ENCODE measurements at places on chromosomes 1 and 21.
A peak's percentile ranks its signal among the peaks of the same experiment; 100 is the strongest.

- peak; percentile 48 for DNase-seq
These were observed 237.9 kb downstream of the USP25 start for GRCh38 chr21:15967661-15968060.

GRCh38 chr1:78143673-78144072 is 97.9 kb downstream of the GIPC2 start:
- DNase-seq, result no peak

- peak; percentile 29 for DNase-seq
These were observed 4.5 kb upstream of the NHLH1 start for GRCh38 chr1:160362168-160362957.

GRCh38 chr1:212234431-212235395 is 50.5 kb upstream of the PPP2R5A start:
- DNase-seq, result peak; percentile 95

DNA sequence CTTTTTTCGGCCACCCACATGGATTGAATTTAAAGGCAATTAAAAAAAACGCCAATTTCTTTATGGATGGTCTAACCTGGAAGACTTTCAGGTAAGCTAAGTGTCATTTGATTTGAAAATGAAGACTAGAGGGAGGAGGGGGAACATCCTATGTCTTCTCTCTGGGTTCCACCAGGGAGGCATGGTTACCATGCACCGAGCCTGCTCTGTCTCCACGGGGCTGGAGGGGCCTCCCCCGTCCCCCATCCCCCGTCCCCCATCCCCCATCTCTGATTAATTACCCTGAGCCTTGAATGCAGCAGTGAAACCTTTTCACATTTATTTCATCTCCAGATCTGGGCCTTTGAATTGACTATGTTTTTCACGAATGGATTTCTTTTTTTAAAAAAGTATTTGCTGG is 135.1 kb downstream of the TLR5 start:
- no peak for DNase-seq

GRCh38 chr1:41917835-41918449 is 780 bp downstream of the HIVEP3 start:
- peak; percentile 37 for DNase-seq

GRCh38 chr21:14482165-14482564 is 64.0 kb downstream of the SAMSN1 start:
- DNase-seq, result no peak

DNA sequence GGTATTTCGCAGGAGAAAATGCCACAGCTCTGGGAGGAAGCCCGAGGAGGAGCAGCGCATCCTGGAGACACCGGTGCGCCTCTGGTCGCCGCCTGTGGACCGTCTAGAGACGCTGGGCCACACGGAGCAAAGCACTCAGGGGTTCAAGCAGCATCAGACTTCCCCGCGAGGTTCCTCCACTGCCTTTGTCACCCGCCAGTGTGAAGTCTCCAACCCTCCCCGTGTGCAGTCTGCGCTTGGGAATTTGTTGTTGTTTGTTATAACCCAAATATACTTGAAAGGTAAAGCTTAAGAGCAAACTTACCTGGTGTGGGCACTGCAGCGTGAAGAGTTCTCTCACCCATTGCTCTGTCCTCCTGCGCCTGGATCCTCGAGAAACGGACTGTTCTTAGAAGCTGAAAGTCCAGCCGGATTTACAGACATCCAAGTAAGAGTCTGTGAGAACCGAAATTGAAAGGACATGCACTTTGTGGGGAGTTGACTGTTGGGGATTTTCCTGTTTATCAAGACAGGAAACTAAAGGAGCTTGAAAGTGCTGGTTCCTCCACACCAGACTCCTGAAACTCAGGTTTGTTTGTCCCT is at the start of gene GBP4:
TSS of gene GBP4 (minus strand) at position 452 of the 582 bp plus-strand sequence. CDS start at position 344, 108 bp downstream.
- no peak for DNase-seq

DNA sequence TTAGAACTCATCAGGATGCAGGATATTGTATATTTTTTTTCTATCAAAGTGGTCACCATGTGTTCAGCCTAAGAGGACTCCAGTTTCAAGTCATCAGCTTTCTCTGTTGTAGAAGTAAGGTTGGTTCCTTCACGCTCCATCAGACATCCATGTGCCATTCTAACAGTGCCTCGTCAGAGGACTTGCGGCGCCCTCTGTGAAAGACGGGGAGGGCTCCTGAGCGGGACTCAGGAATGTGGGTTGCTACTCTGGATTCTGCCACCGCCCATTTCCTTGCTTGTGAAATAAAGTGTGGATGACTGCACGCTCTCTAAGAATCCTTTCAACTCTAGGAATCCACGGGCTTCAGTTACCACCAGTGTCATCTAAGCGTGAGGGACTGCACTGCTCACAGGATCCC is 593.5 kb downstream of the KIF26B start:
- DNase-seq, result peak; percentile 49

DNA sequence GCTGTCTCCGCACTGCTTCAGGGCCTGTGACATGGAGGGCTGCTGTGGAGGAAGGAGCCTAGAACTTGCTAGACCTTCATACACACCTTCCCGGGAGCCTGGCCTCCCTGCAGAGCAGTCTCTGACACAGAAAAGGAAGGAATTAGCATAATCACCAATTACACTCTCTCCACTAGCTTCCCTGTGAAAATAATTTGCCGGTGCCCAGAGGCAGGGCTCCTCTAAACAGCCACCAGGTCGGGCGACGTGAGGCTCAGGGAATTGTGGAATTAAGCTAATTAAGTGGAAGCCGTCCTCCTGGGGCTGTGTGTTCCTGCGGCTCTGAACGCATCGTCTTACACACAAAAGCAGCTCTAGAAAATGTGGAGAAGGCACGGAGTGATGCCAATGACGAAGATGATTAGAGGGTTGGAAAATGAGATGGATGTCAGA is 82.6 kb downstream of the NENF start:
- DNase-seq, result no peak

GRCh38 chr1:177800400-177801088 is 169.3 kb downstream of the SEC16B start:
- DNase-seq, result peak; percentile 21

GRCh38 chr1:32865639-32866405 is 4.9 kb downstream of the FNDC5 start:
- DNase-seq, result no peak

GRCh38 chr1:234889643-234890042 is 239.0 kb downstream of the TOMM20 start:
- no peak for DNase-seq

DNA sequence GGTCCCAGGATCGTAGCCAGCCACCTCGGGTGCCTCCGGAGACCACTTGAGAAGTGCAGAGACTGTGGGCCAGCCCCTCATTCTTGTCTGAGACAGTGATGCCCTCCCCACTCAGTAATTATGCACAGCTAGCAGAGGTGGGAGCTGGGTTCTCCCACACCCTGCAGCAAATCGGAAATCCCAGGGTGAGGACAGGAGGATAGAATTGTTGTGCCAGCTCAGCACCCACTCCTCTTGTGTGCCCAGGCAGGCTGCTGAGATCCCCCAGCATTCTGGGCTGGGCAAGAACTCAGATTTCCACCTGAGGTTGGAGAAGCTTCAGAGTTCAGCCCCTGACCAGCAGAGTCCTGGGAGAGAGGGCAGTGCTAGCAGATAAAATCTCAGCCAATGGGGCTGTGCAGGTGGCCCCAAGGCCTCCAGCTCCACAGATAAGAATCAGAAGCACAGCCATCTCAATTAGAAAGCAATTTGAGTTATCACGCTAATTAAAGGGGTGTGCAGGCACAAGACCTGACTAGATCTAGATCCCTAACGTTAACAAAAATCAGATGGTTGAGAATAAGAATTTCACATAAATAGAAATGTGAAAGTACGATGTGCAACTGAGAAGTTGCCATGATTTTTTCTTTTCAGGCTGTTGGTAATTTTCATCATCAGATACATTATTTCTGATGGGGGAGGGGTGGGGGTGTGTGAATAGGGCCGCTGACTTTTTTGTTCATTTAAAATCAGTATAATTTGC is 45.5 kb upstream of the IRF2BP2 start:
- no peak for DNase-seq

DNA sequence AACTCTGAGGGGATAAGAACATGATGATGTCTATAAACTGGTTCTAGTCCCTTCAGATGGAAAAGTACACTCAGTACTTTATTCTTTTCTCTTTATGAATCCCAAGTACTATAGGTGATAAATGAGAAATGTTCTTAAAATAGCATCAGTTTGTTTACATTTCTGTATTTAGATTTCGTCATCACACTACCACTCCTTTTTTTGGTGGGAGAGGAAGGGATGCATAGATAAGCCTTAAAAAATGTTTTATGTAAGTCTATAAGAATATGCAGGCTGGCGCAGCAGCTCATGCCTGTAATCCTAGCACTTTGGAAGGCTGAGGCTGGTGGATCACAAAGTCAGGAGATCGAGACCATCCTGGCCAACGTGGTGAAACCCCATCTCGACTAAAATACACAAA is 144.8 kb downstream of the USP25 start:
- peak; percentile 12 for DNase-seq

DNA sequence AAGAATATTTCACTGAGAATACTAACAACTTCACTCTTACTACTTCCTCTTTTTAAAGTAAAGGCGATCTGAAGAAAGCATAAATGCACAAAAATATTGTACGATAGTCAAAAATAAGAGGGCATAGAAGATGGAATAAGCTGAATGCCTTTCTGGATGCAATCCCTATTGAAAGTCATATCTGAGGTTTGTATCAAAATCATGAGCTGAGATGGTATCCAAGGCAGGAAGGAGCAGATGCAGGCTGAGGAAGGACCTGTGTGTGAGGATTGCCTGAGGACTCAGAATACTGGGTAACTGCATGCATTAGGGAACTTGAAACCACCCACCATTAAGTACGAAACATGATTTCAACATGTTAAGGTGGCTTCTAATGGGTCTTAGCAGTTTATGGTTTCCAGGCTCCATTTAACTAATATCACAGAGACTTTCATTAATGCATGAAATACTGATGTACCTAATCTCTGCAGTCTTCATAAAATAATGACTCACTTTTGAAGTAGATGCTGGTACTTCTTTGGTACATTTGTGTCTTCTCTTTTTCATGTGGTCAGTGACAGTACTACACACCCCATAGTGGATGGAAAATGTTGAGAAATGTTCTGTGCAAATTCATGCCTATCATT is 29.6 kb upstream of the RGS1 start:
- no peak for DNase-seq

GRCh38 chr1:156926175-156926574 is 5.7 kb downstream of the LRRC71 start:
- DNase-seq, result peak; percentile 88

GRCh38 chr1:196071447-196071846 is 536.8 kb downstream of the KCNT2 start:
- no peak for DNase-seq

- DNase-seq, result no peak
These were observed 8.3 kb downstream of the OTUD7B start for GRCh38 chr1:150002217-150002616.

DNA sequence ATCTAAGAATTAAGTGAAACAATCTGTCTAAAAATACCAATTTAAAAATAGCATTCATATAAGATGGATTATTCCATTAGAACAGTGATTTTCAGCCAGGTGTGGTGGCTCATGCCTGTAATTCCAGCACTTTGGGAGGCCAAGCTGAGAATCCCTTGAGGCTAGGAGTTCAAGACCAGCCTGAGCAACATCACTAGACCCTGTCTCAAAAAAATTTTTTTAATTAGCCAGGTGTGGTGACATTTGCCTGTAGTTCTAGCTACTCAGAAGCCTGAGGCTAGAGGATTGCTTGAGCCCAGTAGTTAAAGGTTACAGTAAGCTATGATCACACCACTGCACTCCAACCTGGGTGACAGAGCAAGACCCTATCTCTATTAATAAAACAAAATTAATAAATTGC is 35.0 kb upstream of the SLC35A3 start:
- no peak for DNase-seq

GRCh38 chr1:224333939-224334786 is 4.2 kb upstream of the NVL start:
- DNase-seq, result peak; percentile 57
